ENCODE measurements at places on chromosomes 6 and 20.

GRCh38 chr6:55969526-55969925 lies 94.1 kb upstream of the BMP5 start:
- DNase-seq = no peak

DNA sequence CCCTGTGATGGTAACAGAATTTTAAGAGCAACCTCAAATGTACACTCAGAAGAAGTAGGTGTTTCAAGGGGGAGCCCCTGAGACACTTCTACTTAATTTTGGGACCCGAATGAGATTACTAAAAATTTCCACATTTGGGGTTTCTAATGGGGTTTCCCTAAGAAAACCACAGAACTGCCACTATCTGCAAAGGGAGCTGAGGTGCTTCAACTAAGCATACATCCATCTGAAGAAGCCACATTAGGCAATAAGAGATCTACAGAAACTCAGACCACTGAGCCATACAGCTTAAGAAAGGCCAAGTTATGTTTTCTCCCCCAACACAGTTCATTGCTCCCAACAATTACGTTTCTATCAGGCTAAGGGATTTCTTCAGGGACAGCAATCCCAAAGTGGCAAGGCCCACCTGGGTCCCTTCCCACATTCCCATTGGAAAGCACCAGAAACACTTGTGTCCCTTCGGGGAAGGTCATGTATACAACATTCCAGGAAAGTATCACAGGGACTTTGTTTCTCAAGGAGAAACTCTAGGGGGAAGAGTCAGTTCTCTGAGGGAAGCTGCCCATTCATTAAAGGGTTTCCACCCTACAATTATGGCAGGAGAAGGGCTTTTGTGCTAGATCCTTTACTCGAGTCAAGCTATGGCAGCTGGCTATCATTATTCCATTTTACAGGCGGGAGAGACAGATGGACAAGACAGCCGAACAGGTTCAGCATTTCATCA lies 5.0 kb downstream of the BCL2L1 start:
- no peak for DNase-seq

- no peak for DNase-seq
These were observed 22.2 kb upstream of the TXLNB start for GRCh38 chr6:139313784-139314545.

DNA sequence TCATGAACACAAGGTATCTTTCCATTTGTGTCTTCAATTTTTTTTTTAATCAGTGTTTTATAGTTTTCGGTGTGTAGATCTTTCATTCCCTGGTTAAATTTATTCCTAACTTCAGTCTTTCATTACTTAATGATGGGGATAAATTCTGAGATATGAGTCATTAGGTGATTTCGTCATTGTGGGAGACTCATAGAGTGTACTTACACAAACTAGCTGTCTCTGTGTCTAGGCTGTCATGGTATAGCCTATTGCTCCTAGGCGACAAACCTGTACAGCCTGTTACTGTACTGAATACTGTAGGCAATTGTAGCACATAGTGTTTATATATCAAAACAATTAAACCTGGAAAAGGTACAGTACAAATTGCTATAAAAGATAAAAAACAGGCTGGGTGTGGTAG lies 42.1 kb downstream of the SMAP1 start:
- DNase-seq = no peak
